ENCODE measurements at places on chromosomes 13 and 19.
A peak's percentile ranks its signal among the peaks of the same experiment; 100 is the strongest.

DNA sequence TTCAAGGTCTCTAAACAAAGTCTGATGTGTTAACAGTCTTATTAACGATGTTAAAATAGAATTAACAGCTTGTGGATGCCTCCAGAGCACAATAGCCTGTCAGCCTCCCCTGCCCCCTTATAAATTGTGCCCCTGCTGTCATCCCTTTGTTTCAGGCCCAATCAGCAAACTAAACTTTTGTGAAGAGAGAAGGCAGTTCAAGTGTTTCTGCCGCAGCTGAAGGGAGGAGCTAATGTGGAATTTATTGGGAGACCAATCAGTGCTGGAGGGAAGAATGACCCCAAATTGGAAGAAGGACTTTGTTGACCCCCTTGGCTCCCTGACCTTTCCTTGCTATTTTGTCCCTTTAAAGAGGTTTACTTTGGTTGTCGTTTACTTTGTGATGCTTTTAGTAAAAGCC is 160.5 kb downstream of the TM9SF2 start:
- DNase-seq: no peak

DNA sequence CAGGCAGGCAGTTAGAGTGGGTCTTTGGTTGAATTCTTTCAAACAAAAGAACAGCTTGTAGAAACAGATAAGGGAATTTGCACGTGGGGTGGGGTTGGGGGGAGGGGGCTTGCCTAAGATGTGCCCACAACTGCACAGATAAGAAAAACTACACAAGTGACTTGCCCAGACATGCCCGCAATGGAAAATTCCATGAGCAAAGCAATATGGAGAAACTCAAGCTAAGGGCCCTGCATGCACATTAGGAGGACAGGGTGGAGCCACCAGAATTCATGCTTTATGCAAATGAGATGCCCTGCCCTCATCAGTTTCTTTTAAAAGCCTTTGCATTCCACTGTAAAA is 755.6 kb upstream of the MIR17HG start:
- DNase-seq: no peak

- DNase-seq: no peak
Measured at GRCh38 chr13:110305949-110306339, 1.0 kb downstream of the COL4A1 start.

DNA sequence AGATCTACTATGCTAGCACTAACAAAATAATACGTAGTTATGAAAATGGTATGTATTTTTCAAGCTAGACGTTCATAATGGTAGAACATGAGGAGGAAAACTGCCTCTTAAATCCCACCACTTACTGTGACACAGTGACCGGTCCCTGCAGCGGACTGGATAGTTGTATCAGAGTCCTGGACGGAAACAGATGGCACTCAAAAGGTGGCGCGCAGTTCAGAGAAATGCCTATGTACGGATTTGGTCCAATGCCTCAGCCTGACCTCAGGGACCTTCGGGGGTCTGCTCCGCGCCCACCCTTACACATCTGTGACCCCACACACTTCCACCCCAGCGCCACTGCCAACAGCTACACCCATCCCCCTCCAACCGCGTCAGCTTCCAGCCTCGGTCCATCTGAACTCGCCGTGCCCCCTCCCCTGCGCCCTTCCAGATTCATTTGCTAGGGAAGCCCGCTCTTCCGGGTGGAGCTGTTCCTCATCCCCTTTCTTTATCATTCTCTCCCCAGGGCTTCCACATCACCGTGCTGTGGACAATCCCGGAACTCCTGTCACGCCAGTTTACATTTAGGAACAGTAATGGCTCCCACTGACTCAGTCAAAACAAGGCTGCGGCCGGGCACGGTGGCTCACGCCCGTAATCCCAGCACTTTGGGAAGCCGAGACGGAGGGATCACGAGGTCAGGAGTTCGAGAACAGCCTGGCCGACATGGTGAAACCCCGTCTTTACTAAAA is 792 bp upstream of the LENG8 start:
- no peak for DNase-seq

GRCh38 chr13:63011996-63012395 is 1596.3 kb upstream of the PCDH20 start:
- no peak for DNase-seq

- no peak for DNase-seq
Measured at GRCh38 chr13:103006641-103007426, 59.4 kb downstream of the SLC10A2 start.

GRCh38 chr13:31053091-31053490 is 108.6 kb downstream of the HSPH1 start:
- no peak for DNase-seq

- no peak for DNase-seq
Measured at GRCh38 chr13:71879129-71879535, 12.1 kb upstream of the DACH1 start.

GRCh38 chr13:112711528-112712265 is 21.9 kb downstream of the ATP11A start:
- DNase-seq: no peak

DNA sequence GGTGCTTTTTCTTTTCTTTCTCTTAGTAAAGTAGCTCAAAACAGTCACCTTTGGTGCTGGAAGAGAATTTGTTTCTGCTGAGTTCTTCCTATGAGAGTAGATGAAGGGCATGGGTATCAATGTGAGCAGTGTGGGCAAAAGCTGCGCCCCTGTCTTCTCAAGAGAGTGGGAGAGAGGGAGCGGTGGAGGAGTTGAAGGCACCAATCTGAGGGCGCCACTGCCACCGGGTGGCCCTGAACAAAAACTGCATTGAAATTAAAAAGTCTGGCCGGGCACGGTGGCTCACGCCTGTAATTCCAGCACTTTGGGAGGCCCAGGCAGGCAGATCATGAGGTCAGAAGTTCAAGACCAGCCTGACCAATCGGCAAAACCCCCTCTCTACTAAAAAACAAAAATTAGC is 28.7 kb upstream of the EPHX3 start:
- DNase-seq: no peak

- no peak for DNase-seq
Measured at GRCh38 chr13:110320645-110321044, 13.6 kb downstream of the COL4A2 start.

DNA sequence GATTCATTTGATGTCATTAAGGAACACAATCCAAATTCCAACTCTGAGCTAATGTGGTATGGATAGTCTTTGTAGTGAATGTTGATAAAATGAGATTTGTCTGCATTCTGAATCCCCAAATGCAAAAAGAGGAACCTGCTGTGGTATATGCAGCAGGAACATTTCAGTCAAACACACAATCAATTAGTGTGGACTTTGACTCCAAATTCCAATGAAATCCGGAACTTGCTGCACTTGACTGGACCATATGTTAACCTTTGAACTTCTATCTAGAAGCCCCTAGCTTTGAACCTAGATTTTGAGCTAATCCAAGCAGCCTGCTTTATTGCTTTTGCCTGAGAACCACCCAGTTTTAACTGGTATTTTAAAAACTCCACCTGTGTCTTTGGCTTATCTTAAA is 341.3 kb downstream of the SPRY2 start:
- DNase-seq: no peak

DNA sequence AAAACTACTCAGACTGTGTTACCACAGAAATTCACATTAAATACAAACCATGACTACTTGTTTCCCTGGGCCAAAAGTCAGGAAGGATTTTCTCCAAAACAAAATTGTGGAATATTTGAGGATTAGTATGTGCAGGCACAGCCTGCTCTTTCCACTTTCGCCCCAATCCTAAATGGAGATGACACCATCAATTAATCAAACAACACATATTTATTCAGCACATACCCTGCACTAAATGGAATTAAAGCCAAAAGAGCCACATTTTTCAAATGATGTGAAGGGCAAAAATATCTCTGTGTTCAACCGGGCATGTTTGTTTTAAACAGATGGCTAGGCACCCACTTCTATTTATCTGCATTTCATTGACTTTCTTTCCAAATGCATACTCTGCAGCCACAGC is 523.1 kb downstream of the DCT start:
- DNase-seq: no peak

GRCh38 chr19:15331419-15332310 is 674 bp downstream of the BRD4 start:
- peak; percentile 77 for DNase-seq

- DNase-seq: no peak
Measured at GRCh38 chr13:85657942-85658341, 141.3 kb downstream of the SLITRK6 start.

GRCh38 chr19:2542341-2543069 is 66.6 kb downstream of the GADD45B start:
- DNase-seq: no peak

- DNase-seq: no peak
Measured at GRCh38 chr13:77528414-77528813, 7.1 kb upstream of the SCEL start.

DNA sequence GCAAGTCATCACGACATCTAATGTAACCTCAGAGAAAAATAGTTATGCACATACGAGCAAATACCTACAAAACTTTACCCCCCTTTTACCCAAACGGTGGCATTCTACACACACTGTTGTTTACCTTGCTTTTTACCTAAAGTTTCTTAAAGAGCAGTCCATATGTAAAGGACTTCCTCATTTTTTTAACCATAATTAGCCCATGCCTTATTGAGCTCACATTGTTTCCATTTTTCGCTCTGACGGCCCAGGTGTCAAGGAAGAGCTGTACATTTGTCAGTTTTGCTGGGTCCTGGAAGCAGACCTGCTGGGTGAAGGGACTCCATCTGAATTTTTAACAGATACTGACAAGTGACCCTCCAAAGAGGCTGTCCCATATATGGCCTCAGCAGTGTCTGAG is 89.4 kb downstream of the STK24 start:
- no peak for DNase-seq

DNA sequence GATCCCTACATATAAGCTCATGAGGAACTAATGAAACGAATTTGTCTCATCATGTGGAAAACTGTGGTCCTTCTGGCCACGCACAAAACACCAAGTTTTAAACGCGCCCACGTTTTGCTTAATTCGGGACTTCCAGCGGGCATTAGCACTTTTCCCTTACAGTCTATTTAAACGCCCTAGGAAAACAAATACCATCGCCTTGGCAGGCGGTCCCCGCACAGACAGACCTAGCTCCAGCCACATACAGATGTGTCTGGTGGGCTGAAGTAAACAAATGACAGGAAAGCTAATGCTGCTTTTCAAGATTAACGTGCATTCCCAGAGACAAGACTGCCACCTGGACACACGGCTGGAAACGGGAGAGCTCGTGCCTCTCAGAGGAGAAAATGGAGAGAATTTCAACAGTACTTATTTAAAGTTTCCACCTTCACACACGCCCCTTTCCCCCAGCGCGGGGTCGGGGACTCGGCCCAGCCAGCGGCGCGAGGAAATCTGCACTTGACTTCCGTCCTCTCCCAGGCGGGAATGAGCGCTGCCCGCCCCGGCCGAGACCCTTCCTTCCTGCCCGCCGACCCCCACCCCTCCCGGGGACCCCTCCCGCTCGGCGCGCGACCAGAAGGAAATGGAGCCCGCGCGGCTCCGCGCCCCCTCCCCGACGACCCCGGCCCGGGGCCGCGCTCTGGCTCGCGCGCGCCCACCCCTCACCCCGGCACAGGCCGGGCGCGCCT is 931 bp downstream of the USP12 start:
- no peak for DNase-seq

- DNase-seq: no peak
Measured at GRCh38 chr19:38375748-38376147, 1.4 kb downstream of the PSMD8 start.

GRCh38 chr19:33207040-33207620 is 13.0 kb downstream of the LRP3 start:
- no peak for DNase-seq

- DNase-seq: no peak
Measured at GRCh38 chr13:79998381-79998880, 342.5 kb downstream of the SPRY2 start.

DNA sequence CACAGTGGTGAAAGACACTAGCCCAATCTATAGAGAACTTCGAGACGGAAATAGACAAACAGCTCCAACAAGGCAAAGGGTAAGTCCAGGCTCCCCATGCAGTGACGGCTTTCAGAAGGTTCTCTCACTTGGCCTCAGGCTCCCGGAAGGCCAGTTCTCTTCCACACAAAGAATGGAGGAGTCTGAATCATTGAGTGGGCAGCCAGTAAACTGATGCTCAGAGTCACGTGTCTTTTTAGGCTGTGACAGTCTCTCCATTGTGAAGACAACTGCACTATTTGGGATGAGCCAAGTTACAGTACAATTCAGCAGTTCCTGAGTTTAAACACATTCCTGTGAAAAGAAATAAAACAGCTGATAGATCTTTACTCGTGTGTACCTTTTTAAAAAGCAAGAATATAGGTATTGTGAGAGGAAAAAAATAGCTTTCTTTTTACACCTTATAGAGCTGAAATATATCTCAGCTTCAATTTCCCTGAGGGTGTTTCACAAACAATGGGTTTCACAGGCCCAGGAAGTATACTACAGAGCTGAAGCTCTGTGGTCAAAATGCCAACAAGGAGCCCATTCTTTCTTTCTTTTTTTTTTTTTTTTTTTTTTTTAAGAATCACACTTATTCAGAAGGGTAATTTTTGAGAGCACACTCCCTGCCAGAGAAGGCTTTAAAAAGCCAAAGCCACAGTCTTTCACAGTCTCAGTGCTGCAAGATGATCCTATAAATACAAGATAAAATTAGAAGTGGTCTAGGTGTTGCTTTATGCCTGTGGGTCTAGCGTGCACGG is 135.1 kb downstream of the FREM2 start:
- no peak for DNase-seq

GRCh38 chr19:43997631-43998290 is 5.0 kb upstream of the ZNF230 start:
- no peak for DNase-seq

- DNase-seq: no peak
Measured at GRCh38 chr13:28527629-28528028, 32.7 kb upstream of the FLT1 start.

GRCh38 chr19:29255912-29256311 is 43.0 kb upstream of the UQCRFS1 start:
- no peak for DNase-seq

- no peak for DNase-seq
Measured at GRCh38 chr13:41058295-41059070, 2.8 kb upstream of the WBP4 start.

DNA sequence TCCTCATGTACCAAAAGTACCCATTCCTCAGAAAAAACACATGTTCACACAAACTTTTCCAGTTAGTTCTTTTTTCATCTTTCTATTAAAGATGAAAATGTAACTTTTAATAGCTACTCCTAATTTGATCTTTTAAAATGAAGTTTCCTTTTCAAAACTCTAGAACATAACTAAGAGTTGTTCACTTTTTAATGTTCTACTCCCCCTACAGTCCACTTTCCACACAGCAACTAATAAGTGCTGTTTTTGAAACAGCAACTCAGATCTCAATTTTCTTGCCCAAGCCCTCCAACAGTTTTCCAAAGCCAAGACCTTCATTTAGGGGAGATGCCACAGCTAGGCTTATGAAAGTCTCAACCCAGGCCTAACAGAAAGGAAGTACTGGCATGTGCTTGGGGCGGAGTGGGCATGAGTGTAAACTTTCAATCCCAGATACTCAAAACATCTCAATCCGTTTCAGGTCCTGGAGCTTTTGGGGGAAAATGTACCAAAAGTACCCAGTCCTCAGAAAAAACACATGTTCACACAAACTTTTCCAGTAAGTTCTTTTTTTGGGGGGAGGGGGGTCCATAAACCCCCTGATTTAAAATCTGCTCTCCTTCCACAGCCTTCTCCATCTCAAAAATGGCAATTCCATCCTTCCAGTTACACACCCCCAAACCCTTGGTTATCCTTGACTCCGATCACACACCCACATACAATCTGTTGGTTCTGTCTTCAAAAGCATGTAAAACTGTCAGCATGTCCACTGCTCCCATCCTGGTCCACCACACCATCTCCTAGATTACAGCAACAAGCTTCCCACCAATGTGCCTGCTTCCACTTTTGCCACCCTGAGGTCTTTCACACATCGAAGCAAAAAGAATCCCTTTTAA is 2.0 kb downstream of the FBL start:
- no peak for DNase-seq

- DNase-seq: no peak
Measured at GRCh38 chr19:6865849-6866248, 21.5 kb upstream of the ADGRE1 start.

Measured in CD4-positive, alpha-beta T cell (primary cell).